ENCODE measurements at places on chromosomes 5 and 9.

DNA sequence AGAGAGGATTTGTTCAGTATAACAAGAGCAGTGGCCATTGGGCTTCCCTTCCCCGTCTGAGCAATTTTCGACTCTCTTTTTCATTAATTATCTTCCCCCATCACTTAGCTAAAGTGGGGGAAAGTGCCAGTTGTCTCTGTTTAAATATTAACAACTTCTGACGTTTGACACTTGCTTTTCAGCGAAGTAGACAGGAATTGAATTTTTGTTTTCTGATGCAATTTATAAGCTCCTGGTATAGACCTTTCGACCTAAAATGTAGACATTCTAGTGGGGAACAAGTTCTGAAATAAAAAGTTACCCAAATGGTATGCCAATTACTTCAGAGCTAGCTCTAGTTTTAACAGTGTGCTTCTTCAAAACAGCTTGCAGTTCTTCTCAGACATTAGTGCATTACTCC is 100.6 kb downstream of the ITGA1 start:
- no peak for DNase-seq

GRCh38 chr9:135958485-135958884 is 2.7 kb downstream of the UBAC1 start:
- no peak for DNase-seq

- DNase-seq = no peak
These were observed 152.9 kb downstream of the PIK3R1 start for GRCh38 chr5:68368311-68369022.

DNA sequence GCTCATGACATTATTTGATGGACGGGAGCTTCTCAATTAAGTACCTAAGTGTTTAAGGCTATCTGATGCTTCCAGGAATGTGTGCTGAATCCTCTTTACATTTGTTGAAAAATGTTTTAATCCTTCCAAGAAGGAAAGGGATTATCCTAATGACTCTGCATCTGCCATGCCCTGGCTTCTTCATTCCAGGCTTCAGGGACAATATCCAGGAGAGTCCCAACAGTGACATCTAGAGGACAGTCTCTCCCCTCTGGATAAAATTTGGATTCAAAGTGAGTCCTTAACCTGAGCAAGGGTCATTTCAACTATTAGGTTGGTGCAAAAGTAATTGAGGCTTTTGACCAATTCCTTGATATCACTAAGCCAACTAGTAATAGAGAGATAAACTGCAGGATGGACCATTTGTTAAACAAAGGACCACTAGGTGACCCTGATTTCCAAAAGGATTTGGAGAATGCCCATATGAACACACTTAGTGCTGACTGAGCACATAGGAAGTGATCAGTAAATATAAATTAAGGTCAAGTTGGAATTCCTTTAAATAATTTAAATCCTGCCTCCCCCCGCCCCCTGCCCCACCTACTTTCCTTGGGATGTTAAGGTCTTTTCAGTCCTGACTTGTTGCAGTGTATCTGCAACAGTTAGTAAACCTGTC is 19.1 kb downstream of the TNFSF8 start:
- no peak for DNase-seq

GRCh38 chr9:118522093-118523028 is 818.2 kb downstream of the TLR4 start:
- peak; percentile 56 for DNase-seq

Measured in Caco-2 (cell line).